ENCODE measurements at places on chromosomes 4 and X.

DNA sequence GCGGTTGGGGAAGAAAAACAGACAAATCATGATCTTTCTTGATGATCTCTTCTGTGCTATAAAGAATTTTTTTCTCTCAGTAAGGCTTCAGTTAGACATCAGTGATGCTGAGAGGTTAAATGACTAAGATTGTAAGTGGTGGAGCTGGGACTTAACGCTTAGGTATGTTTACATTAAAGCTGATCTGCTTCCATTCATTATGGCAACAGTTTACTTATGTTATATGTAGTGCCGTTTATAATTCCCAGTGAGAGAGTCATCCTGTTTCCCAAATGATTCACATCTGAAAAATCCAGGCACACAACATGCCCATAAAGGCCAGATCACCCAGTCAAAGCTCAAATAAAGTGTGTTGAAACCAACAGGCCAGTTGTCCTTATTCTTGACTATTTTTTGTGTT, 50.1 kb downstream of the CENPVL3 start:
- DNase-seq, result no peak

DNA sequence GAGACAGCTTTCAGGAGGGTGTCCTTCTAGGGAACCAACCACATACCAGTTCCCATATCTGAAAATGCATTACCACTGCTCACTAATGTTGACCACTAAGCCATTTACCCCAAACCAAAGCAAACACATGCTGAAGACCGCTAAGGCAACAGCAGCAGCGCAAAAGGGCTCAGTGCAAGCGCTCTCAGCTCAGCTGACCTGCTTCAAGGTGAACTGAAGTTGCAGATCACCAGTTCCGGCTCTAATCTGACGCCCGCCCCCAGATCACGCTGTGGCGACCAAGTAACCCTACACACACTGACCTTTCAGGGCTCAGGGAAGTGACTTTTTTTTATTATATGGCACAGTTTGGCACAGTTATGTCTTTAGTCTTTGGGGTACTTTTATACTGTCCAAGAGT, 5.8 kb downstream of the MECP2 start:
- no peak for DNase-seq

GRCh38 chr4:99300934-99301333, 10.1 kb upstream of the ADH1A start:
- DNase-seq, result no peak

GRCh38 chrX:13741695-13742094, 7.1 kb downstream of the OFD1 start:
- DNase-seq, result no peak

DNA sequence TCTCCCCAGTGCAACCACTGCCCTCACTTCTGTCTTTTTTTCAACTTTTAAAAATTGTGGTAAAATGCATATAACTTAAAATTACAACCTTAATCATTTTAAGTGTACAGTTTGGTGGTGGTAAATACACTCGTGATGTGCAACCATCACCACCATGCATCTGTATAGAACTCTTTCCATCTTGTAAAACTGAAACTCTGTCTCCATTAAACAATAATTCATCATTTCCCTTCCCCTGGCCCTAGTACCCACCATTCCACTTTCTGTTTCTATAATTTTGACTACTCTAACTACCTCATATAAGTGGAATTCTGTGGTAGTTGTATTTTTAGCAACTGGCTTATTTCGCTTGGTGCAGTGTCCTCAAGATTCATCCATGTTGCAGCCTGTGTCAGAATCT, 6.8 kb upstream of the CTBP1 start:
- DNase-seq, result no peak

DNA sequence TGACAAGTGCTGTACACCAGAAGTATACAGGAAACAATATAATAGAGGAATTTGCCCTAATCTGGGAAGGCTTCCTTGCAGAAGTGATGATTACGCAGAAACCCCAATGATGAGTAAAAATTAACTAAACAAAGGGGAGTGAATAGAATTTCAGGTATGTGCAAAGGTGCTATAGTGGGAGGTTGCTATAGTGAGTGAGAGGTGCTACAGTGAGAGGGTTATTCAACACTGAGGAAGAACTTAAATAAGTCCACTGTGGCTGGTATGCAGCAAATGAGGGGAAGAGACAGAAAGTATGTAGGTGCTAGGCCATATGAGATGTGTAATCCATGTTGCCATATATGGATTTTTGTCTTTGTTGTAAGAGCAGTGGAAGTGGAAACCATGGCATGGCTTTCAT, 69.5 kb downstream of the TRIM2 start:
- no peak for DNase-seq
